ENCODE measurements at places on chromosomes 1 and 21.
A peak's percentile ranks its signal among the peaks of the same experiment; 100 is the strongest.

- DNase-seq: no peak
Observed at GRCh38 chr1:204520834-204521709, 4.9 kb downstream of the MDM4 start.

GRCh38 chr1:210600421-210601159, 271.9 kb downstream of the HHAT start:
- DNase-seq: no peak

- no peak for DNase-seq
Observed at GRCh38 chr1:43348343-43348808, 10.4 kb upstream of the CDC20 start.

DNA sequence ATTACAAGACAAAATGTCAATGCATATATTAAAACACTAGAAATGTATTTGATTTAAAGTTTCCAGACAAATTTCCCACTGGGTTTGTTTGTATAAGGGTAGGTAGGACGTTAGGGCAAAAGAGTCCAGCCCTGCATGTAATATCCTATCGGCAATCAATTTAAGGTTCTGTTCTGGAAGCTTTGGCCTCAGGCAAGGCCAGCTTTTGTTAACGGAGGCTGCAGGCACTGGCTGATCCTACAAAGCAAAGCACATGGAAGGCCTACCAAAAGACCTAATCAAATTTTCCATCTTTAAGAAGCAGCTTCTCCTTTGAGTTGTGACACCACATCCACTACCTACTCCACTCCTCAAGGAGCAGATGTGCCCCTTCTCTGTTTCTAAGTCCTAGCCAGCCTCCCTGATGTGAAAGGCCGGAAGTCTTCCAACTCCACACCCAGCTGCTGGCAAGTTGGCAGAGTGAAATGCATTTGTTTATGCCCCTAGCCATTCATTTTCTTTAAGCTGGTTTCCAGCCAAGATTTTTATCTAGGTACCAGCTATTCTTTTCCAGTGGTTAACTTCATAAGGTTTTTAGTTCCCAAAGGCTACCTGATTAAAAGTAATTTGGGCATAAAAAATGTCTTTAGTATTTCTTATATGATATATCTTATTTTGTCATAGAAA, 452.6 kb downstream of the PTBP2 start:
- no peak for DNase-seq

GRCh38 chr1:197024460-197024859, 42.6 kb downstream of the F13B start:
- no peak for DNase-seq

- no peak for DNase-seq
Observed at GRCh38 chr1:158509471-158510156, 37.6 kb downstream of the OR10R2 start.

- DNase-seq: no peak
Observed at GRCh38 chr1:40926441-40926840, 53.1 kb upstream of the CTPS1 start.

DNA sequence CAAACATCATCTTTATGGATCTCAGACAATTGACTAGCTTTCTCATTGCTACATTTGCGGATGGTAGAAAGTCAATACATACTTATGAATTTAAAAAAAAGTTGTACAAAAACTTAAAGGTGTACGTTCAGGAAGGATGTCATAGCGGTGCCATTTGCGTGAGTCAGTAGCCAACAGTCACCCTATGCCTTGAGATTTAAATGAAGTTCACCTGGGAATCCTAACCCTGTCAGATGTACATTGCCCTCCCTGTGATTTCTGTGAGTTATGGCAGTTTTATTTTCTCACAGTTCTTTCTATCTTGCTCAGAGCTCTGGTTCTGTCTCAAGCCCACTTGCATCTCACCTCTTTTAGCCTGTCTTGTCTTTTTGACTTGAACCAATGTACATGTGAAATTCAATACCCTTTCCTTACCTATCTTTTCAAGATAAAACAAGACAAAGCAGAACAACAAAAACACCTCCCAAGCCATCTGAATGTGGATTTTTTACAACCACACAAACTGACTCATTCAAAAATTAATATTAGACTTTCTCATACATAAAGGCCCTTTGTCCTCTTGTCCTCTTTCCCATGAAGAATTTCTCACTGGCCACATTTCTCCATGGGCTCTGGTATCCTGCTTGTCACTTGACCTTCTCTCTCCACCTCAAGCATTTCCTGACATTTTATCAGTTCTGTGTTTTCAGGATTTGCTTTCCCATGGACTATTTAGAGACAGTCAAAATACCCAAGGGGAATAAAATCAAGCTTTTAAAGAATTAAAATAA, 25.3 kb upstream of the ZNF697 start:
- no peak for DNase-seq

DNA sequence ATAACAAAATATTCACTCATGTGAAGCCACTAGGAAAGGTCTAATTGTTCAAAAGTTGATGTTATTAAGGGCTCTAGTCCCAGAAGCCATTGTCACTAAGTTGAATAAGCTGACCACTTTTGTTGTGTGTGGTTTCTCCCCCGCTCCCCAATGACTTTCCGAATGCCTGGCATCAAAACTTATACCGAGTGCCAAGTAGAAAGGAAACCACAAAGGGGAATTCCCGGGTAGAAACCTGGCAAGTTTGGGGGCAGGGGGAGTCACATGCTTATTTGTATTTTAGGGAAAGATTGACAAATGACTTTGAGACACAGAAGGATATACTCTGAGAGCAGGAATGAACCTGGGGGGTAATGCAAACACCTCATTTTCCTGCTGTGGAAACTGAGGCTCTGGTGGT, 154.1 kb downstream of the TGFBR3 start:
- no peak for DNase-seq

DNA sequence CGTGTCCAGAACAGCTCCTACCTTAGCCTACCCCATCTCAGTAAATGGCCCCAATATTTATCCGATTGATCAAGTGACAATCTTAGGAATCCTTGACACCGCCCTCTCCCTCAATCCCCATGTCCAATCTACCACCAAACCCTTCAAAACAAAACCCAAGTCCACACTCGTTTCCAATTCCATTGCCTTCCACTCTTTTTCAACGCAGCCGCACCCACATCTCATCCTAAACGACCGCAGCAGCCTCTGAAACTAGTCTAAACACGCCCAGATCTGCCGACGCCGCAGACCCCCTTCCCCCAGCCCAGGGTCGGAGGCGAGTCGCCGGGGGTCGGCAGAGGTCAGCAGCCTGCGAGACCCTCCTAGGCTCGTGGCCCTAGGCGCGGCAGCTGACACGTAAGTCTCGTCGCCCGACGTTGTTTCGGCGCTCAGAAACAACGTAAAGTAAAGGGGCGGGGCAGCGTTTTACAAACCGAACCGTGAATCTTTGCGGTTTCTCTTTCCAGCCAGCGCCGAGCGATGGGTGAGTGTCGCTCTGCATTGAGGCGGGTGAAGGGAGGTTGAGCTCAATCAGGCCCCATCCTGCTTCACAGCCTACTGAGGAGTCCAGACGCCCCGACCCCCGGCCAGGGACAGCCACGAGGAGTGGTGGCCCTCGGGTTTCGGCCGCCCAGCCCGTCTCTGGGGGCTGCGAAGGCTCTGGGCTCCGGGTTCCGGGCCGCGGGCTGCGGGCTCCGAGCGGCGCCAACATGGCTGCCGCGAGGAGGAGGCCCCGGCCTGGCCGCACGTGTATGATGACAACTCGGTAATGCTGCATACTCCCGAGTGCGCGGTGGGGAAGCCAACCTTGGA, at the start of gene RPS8:
Gene RPS8, plus strand, starts transcription at position 463 of the 852 bp plus-strand sequence. Its CDS starts 57 bp downstream, at position 520.
- peak; percentile 45 for DNase-seq

DNA sequence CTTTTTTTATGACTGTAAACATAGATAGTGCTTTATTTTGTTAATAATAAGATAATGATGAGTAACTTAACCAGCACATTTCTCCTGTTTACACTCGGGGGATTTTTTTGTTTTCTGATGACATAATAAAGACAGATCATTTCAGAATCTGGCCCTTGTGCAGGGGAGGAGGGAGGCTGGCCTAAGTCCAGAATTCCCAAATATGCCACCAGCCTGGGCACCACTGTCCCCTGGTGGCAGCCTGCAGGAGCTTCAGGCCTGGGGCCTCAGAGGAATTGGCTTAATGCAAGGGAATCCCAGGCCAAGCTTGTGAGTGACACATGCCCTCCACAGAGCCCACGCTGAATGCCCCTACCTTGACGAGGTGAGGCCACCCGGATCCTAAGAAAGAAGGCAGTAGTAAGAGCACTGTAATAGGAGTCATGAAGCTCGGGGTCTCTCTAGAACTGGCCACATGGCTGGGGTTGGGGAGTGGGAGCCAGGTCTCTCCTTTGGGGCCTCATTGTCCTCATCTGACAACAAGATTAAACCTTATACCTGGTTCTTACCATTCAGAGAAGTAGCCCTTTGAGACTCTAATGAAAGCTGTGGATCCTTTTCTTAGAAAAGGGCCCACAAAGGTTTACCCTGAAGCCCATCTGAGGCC, 24.1 kb downstream of the ETNK2 start:
- DNase-seq: no peak

- DNase-seq: no peak
Observed at GRCh38 chr1:31497601-31498000, 78.7 kb upstream of the TINAGL1 start.

GRCh38 chr1:222420633-222421032, 127.3 kb downstream of the HHIPL2 start:
- DNase-seq: no peak

DNA sequence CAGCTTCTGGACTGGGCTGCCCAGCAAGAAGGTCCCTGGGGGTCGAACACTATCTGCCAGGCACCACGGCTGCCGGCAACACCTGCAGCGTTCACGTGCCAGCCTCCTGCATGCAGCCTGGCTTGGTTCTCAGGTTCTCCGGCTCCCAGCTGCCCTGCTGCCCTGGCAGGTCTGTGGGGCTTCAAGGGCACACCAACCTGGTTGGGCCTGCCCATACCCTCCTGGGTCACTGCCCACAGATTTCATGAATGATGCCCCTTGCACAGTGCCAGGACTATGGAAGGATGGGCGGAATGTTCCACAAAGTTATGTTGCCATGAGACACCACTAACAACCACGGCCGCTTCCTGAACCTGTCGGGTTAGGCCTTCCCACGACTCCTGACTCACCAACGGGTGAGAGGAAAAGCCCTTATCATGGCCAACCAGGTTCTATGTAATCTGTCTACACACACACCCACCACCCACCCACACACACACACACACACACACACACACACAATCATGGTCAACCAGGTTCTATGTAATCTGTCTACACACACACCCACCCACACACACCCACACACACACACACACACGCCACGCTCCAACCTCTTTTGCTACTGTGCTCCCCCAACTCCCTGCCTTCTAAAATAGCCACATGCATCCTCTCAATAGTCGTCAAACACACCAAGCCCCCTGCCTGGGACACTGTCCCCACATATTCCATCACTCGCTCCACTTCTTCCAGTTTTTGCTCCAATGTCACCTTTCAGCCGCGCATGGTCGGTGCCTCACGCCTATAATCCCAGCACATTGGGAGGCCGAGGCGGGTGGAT, 32.2 kb downstream of the HSPG2 start:
- DNase-seq: no peak

- DNase-seq: peak; percentile 22
Observed at GRCh38 chr1:112878321-112878720, 77.7 kb downstream of the SLC16A1 start.

DNA sequence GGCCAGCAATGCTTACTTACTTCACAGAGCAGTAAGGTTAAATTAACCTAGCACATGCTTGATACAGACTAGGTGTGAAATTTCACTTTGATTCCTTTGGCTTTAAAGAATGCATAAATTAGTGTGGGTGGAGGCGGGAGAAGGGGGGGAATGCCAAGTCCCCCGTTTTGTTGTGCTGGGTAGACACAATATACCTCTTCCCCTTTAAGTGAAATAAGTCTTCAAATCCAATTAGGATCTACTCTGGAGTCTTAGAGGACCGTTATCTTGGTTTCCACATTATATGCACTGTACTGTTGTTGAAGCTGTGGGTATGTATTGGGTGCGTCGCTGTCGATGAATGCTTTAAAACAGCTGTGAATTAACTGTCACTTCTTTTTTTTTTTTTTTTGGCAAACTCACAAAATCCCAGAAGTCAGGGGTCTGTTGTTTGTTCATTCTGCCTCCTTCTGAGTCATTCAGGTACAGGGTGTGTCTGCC, 1.6 kb upstream of the S1PR1 start:
- no peak for DNase-seq

GRCh38 chr1:216553040-216553439, 129.8 kb upstream of the USH2A start:
- no peak for DNase-seq

- DNase-seq: no peak
Observed at GRCh38 chr1:230054092-230054749, 12.8 kb upstream of the GALNT2 start.

DNA sequence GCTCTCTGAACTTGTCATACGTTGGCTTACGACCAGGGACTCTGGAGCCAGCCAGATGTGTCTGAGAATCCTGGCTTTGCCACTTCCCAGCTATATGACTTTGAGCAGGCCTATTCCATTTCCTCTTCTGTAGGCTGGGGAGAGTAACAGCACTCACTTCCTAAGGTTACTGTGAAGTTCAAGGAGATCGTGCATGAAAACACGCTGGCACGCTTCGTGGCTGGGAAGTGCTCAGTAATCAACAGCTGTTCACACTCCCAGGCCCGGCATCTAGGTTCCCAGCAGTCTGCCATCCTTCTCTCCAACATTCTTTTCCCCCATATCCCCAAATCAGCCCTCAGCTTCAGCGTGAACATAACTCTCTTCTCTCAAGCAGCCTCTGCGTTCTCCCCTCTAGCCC, 2.0 kb downstream of the ASCL5 start:
- no peak for DNase-seq

DNA sequence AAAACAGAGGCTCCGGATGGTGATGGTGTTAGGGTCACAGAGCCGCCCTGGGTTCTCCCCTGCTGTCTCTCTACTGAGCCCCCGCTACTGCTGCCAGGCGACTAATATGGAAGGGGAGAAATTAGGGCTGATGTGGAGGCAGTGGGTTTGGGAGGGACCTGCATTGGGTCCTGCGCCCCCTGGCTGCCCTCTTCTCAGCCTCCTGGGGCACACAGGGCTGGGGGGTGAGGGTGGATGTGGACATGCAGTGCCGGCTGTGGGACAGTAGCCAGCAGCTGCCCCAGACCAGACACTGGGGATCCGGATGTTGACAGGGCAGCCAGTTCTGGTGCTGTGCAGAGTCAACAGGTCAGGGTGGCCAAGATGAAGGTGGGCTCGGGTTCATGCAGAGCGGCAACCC, 1.5 kb upstream of the CLCNKB start:
- no peak for DNase-seq

- no peak for DNase-seq
Observed at GRCh38 chr1:87436534-87436933, 107.9 kb downstream of the LMO4 start.

DNA sequence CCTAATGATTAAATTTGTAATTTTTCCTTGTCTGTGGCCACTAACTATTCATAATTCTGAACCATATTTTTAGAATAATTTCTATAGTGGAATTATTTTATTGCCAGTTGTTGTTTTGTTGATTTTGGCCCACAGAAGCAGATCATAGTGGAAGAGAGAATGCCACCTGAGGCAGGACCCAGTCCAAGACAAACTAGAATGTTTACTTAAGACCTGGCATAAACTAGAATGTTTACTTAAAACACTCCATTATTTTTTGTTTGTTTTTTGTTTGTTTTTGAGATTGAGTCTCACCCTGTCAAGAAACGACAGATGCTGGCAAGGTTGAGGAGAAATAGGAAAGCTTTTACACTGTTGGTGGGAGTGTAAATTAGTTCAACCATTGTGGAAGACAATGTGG, 310.2 kb downstream of the MRPL39 start:
- DNase-seq: no peak

Measured in C1 segment of cervical spinal cord (tissue), 14 donors.